ENCODE measurements at places on chromosomes 2 and 18. TPM values are rescaled to one million over a fixed set of nuclear protein-coding genes. Genes with fewer than 3 reads are reported as not detected.

DNA sequence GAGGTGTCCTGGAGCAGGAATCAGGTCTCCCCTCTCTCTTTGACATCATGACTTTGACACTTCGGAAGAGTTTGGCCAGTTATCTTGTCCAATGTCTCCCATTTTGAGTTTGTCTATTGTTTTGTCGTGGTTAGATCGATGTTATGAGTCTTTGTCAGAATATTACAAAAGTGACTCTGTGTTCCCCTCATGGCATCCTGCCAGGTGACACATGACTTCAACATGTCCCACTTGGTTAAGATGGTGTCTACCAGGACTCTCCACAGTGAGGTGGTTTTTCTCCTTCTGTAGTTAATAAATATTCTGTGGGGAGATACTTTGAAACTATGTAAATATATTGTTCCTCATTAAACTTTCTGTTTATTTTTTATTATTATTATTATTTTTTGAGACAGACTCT lies 76.6 kb upstream of the BZW1 start:
- DNase-seq, result no peak

GRCh38 chr2:210392469-210392881 lies 77.5 kb upstream of the MYL1 start:
- DNase-seq, result no peak

GRCh38 chr2:64792300-64792699 lies 138.6 kb upstream of the SERTAD2 start:
- no peak for DNase-seq

Gene CAD
- 28.3 TPM for total RNA-seq

DNA sequence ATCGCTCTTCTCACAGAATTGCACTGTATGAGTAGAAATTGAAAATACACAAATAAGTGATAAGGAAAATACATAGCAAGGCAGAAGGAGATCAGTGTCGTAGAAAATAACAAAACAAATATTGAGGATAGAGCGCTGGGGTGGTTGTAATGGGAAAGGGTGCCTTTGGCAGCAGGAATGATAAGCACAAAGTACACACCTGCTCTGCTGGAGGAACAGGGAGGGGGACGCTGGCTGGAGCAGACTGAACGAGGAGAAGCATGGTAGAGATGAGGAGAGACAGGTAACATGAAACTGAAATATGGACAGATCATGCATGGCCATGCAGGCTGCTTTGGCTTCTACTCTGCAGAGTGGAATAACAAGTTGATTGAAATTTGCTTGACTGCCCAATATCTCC lies 181.2 kb upstream of the FSHR start:
- DNase-seq, result no peak

- DNase-seq, result no peak
These were observed 62.5 kb downstream of the DAW1 start for GRCh38 chr2:227933884-227934283.

- no peak for DNase-seq
These were observed 190.6 kb upstream of the SMIM21 start for GRCh38 chr18:75618146-75618545.

DNA sequence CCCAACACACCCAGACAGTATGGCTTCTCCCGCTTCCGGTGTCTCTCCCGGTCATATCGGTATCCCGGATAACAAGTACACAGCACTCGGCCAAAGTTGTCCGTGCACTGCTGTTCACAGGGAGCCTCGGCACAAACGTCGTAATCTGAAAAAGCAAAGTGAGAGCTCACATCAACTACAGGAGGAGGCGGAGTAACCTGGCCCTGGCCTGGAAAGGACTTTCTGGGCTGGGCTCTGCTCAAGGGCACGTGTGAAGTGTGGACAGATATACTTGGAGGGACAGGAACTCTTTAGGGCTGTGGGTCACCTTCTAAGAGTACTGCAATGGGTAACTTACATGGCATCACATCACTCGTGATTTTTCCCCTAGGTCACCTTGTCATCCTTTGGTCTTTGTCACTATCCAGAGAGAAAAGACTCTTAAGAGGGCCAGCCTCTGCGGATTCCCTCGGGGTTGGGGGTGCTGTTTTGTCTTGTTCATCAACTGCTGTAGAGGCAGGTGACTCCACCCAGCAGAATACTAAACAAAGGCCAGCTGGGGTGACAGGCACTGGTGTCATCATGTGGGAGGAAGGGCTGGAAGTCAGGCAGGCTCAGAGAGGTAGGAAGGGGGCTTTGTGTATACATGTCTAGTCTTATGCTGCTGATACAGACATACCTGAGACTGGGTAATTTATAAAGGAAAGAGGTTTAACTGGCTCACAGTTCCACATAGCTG lies 110.6 kb upstream of the LMAN1 start:
- no peak for DNase-seq

GRCh38 chr2:12804091-12804856 lies 87.5 kb downstream of the TRIB2 start:
- no peak for DNase-seq

DNA sequence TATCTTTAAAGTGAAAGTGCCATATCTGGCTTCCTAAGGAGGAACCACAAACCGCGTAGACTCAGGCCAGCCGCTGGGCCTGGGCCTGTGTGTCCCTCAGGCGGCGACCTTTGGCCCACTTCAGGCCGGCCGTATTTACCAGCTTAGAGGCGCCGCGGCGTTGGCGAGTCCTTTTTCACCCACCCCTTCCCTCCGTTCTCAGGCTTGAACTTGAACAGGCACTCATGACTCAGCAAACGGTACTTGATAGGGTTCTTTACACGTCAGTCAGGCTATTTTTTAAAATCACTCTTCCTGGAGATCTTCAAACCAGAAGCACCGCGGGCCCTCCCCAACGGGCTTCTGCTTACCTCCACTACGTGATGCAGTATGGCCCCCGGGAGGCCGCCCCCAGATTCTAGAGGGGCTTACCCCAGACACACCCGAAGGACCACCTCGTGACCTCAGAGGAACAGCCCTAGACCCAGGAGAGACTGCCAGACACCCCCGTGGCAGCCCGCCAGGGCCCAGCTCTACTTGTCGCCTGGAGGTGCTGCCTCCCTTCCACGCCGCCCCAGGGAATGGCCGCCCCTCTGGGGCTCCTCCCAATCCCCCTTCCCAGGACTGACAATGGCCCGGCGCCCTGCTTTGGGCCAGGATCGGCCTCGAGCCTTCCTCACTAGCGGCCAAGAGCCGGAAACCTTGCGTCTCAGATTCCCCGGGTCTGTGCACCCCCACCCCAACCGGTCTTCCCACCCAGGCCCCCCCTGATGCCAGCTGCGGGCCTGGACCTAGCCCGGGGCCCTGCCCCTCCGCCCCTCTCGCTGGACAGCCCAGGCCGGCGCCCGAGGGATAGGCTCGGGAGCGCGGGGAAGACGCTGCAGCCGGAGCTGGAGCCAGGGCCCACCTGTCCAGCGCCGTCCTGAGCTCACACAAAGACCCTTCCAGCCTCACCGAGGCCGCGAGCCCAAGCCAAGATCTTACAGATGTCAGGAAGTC lies 33.8 kb upstream of the IMPA2 start:
- DNase-seq, result peak; percentile 98

DNA sequence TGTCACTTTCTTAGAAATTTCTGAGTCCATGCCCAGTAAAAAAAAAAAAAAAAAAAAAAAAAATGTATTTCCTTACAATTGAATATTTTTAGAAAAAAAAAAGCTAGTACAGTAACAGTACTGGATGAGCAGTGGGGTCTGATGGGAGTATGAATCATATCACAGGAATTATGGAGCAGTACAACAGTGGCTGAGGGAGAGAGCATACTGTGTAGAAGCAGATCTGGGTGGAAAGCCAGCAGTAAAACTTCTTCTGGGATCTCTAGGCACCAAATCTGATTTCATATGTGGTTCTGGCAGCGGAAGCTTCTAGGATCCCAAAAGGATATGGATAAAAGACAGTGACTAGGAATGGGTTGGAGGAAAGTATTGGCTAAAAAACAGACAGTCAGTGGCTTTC lies 414.9 kb upstream of the FSHR start:
- DNase-seq, result no peak

GRCh38 chr2:102159295-102159694 lies 16.7 kb downstream of the IL1R1 start:
- DNase-seq, result no peak

DNA sequence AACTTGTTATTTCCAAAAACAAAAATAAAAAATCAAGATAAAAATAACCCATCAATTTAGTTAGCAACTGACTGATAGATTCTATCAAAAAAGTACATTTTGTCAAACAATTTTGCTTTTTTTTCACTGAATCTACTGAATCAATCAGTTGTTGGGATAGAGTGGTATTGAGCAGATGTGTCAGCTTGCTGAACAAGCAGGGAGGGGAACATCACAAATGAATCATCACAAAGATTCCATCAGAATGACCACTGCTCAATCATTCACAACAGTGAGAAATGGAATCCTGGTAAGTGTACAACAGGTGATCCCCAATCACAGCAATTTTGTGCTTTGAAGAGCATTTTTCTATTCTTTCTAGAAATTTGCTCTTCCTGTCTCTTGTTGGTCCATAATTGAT lies 12.3 kb upstream of the SLC14A2 start:
- no peak for DNase-seq

DNA sequence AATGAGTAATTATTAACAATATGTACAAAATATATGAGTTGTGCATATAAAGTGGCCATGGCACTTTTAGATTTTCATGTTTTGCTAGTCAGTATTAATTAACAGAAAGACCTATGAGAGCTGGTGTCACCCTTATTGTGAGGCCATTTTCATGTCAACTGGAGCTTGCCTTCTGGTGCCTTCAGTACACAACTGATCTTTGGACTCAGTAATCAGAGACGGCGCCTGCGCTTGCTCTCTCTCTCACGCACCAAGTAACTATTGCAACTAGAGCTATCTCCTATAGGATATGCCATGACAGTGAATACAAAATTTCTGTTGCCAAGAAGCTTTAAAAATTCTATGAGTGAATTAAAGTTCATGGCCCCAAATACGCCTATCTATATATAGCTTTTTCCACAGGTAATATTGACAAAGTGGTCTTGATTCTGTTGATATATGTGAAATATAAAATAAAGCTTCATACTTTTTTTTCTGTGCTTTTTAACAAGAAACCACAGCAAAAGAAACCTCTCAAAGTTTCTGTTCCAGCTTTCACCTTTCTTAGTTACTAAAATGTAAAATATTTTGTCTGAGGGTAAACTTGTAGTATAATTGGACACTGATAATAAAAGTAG lies 2.9 kb downstream of the SERTAD2 start:
- DNase-seq, result no peak

Gene AQP12B
- not detected for total RNA-seq

DNA sequence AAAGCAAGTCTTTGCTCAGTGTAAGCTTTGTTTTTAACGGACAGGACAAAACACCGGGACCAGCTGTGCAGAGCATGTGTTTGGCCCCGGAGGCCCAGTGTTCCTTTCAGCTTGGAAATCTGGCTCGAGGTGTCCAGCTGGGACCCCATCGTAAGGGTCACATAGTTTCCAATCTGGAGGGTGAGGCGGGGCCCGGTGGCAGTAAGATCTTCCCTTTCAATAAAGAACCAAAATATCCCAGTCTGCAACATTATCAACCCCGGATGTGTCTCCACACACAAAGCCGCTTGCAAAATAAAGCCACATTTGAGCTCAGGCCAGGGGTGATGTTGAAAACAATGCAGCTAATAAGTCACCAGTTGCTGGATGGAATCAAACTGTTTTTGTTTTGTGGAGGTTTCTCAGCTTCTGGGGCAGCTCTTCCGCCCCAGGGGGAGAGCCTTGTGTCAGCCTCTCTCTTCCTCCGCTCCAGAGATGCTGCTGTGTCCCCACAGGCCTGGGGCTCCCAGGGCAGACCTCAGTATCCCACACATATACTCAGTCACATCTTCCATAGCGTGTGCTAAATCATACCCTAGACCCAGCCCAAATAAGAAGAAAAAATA lies 138.6 kb upstream of the GLI2 start:
- no peak for DNase-seq

DNA sequence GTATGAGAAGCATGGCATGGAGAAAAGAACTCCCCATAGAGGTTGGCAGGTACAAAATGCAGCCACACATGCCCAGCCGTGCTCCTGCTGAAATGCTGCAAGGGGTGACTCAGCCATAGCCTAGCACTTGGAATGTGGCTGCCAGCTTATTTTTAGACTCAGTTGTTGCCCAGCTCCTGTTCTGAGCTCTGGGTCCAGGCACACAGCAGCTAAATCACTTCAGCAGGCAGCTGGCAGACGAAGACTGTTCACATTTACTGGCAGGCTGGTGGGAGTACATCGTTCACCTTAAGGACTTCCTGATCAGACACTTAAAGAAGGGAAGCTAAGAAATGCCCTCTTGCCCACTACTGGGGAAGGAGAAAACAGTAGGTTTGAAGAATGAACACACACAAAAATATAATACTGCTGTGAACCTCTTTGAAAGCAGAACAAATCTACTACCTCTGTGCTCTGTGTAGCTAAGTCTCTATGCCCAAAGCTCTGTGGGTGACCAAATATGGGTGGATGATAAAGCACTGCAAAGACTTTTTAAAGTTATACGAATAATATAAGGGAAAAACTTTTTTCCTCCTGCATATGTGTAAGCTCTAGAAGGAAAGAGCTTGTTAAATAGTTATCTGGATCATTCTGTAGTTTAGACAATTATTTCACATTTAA lies 146.1 kb downstream of the LNPK start:
- DNase-seq, result peak; percentile 89

DNA sequence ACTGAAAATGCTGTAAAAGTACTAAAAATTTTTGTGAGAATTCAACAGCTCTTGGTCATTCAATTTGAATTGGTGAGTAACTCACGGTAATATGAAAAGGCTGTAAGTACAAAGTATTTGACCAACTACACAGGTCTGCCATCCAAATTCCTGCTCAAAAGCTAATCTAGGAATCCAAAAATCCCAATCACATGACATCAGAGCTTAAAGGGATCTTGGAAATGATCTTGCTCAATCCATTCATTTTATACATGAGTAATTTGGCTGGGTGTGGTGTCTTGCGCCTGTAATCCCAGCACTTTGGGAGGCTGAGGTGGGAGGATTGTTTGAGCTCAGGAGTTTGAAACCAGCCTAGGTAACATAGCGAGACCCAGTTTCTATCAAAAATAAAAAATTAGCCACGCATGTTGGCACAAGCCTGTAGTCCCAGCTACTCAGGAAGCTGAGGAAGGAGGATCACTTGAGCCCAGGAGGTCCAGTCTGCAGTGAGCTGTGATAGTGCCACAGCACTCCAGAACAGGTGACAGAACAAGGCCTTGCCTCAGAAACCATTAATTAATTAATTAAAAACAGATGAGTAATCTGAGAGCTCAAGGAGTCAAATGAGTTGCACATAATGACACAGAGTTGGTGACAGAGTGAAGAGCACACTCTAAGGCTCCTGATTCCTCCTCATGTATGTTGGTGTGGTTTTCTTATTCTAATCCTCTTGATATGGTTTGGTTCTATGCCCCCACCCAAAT lies 19.8 kb downstream of the SPIRE1 start:
- no peak for DNase-seq

GRCh38 chr2:601387-601698 lies 75.9 kb downstream of the TMEM18 start:
- DNase-seq, result no peak

DNA sequence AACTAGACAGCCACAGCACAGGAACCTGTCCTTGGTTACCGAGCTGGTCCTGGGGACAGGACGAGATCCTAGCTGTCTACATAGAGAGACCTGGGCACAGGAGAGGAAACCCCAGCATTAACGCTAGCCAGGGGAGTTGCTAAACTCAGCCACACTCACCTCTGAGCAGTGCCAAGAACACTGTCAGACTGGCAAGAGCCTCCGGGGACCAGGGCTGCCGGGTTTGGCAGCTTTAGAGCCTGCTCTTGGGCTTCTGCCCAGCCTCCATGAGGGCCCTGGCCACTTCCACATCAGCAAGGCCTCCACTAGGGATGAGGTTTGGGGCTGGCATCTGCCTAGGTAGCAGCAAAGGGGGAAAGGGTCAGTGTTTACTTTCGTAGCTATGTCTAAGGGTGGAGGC lies 6.7 kb downstream of the TMBIM1 start:
- no peak for DNase-seq
